ENCODE measurements at places on chromosomes 2 and 18.

DNA sequence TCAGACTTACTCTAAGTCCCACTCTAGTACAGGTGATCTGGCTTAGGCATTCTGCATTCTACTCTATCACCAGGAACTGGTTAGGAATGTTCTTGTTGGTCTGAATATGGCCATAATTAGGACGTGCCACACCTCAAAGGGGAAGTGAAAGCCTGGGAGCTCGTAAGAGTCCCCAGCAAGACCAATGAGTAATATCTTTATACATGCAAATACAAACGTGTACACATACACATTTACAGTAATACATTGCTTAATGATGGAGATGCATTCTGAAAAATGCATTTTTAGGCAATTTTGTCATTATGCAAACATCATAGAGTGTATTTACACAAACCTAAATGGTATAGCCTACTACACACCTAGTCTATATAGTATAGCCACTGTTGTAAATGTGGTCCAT is 19.5 kb upstream of the ERCC3 start:
- no peak for DNase-seq

- no peak for DNase-seq
Observed at GRCh38 chr18:79258447-79258846, 137.3 kb upstream of the NFATC1 start.

DNA sequence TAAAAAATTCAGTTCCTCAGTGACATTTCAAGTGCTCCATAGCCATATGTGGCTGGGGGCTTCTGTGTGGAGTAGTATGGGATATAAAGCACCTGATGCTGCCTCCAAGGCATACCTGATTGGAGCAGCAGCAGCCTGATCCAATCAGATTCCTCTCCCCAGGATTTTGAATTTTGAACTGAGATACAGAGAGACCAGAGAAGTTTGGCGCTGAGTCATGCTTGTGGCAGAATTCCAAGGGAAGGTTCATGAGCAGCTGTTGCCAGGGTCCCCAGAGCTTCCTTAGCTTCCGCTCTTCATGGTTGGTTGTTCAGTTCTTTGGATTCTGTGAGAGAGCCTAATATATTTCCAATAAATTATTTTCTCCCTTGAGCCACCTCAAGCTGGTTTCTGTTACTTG is 29.0 kb upstream of the CFAP36 start:
- peak; percentile 42 for DNase-seq

GRCh38 chr2:60499651-60500265 is 53.7 kb downstream of the BCL11A start:
- no peak for DNase-seq

DNA sequence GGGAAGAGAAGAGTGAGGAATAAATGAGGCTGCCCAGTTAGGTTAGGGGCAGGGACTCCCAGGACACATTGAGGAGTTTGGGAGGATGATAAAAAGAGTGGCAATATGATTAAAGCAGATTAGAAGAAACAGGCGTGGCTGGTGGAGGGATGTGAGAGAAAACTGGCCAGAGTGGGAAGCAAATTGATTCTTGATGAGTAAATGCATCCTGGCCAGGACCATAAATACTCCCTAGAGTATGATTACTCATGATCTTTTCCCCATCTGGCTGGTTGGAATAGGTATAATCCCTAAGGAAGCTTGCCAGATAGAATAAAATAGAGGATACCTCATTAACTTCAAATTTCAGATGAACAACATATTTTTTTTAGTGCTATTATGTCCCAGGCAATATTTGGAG is 21.5 kb upstream of the DAW1 start:
- DNase-seq, result no peak

DNA sequence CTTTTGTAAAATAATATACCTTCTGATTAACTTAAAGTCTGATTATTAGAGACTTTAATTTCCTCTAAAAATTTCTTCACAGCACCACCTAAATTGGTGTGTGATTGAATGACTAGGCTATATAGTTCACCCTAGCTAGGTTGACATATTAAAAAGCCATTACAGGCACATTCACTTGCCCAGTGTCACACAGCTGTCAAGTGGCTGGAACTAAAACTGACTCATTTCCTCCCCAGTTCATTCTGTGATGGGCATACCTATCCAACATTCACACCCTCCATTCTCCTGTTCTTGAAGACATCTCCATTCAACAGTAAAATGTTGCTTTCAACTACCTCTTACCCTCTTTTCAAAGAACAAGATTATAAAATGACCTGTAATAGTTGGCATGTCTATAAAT is 334.5 kb downstream of the ARHGAP15 start:
- DNase-seq, result no peak

- DNase-seq, result no peak
Observed at GRCh38 chr18:8196238-8196637, 413.0 kb upstream of the RAB12 start.

DNA sequence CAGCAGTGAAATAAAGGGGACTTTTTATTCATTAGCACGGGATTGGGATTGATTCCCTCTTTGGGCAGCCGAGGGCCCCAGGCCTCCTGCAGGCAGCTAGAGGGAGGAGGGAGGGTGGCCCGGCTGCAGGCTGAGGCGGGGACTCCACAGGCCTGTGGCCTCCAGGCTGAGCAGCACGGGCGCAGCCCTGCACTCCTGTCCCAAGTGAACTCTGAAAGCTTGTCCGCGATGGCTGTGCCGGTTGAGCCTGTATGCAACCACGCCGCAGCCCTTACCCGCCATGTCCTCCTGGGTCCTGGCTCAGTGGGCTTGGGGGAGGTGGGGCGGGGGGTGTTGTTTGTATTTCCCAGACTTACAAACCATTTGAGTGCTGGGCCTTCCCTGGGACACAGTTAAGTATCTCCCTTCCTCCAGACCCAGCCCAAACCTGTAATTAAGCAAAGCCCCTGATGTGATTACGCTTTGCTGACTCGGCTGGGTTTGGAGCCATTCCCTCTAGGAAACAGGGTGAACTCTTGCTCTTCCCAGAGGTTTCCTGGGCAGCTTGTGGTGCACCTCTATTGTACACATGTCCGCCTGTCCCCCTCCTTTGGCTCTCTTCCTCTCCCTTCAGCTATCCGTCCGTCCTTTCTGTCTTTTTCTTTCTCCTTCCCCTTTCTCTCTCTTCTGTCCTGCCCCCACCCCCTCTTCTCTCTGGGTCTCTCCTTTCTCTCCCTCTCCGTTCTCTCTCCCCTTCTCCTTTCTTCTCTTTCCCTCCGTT is 5.3 kb downstream of the GLI2 start:
- DNase-seq, result peak; percentile 58

DNA sequence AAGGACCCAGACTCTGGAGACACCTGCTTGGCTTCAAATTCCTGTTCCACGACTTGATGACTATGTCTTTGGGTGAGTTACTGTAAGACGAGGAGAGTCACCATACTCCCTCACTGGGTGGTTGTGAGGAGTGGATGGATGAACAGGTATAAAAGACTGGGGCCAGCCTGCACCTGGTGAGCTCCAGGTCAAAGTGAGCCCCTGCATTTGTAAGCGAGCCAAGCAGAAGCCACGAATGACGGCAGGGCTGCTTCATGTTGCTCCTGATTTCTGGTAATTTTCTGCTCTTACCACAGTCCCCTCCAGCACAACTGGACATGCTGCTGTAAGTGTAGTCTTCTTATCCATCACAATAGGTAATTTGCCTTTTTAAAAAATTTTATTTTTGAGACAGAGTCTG is 86.6 kb downstream of the POLR1A start:
- DNase-seq, result no peak

DNA sequence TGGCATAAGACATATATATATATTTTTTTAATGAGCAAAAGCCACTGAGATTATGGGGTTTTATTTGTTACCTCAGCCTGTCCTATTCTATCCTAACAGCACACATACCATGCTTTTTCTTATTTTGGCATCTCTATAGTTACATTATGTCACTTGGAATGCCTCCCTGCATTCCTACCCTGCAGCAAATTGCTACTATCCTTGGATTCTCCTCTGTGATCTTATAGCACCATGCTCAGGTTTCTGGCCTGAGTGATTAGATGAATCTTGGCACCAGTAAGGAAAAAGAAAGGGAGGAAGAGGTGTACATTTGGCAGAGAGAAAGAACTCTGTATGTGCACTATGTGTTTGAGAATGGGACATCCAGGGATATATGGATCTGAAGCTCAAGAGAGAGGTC is 86.3 kb upstream of the PELI1 start:
- DNase-seq, result no peak

- peak; percentile 0 for DNase-seq
Observed at GRCh38 chr2:232982926-232983668, 30.0 kb downstream of the NGEF start.

DNA sequence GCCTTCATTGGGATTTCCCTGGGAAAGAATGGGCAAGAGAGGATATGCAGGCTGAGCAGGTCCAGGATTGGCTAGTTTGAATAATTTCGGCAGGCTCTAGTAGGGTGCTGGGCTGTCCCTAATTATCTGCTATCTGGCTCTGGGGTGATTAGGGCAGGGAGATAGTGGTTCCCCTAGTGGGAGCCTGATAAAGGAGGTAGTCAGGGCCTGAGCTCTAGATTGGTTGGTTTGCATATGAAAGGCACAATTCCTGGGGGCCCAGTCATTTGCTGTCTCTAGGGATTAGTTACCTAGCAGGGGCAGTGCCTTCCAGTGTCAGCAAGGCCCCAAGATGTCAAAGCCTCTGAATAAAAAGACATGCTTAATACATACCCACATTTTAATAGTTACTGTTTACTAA is 690.1 kb upstream of the KLHL29 start:
- DNase-seq, result no peak

DNA sequence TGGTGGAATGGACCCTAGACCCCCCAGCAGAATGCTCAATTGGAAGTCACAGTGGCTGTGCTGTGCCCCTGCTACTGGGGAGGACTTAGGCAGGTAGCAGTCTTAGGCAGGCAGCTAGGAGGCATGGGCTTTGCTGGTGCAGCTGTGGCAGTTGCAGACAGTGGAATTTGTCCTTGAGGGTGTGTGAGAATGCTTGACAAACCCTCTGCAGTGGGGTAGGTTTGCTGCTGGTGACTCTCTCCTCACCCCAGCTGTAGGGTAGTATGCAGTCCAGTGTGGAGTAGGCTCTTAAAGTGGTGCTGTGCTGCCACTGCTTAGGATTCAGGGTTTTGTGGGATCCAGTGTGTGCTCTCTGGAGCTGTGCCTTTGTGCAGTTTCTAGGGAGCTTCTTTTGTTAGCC is 61.3 kb downstream of the NUP35 start:
- no peak for DNase-seq

DNA sequence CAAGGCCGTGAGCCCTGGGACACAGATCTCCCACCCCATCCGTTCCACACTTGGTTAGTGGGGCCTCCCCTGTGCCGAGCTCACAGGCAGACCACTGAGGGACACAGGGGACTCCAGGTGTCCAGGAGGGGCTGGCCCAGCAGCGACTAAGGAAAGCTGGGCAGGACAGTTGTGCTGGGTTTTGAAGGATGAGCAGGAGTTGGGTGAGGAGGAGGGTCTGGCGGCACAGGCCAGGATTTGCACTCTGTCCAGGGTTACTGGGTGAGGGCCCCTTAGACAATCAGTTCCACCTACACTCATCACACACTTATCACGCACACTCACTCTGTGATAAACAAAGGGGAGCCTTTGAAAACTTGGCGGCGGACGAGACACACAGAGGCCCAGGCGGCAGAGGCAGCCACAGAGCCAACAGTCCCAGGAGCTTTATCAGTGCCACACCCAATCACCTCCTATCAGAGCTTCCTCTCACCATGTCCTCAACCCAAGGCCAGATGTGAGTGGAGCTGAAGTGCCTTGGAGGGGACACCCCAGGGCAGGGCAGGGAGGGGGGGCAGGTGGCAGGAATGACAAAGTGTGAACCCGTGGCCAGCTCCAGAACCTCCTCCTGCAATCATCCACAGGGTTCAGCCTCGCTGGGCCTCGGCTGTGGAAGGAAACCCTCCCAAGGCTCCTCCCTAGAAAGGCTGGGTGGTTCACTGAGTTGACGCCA is 26.6 kb downstream of the BIN1 start:
- DNase-seq, result no peak

DNA sequence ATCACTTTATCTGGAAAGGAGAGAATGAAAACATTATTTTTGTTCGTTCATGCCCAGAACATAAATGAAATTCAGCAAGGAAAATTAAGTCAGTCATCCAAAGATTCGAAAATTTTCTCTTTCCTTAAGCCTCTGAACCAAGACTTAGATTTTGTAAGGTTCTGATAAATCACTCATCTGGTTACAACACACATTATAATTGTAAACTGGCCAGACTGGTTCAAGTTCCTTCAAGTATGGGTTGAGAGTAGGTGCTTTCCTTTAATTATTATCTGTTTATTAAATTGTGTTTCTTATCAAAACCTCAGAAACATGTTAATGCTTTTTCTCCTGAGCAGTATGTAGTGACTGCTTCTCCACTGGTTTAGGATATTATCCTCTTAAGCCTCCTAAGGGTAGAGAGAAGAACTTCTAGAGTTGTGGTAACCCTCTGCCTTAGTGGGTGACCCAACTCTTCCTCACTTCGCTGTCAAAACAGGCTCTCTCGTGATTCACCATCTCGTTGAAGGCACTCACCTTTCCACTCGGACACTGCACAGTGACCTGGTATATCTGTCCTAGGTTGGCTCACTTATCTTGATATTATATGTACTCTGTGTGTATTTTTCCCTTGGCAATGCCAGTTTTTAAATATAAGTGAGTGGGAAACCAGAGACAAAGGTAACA is 325.9 kb downstream of the PAX3 start:
- DNase-seq, result no peak

GRCh38 chr18:11665587-11665986 is 23.5 kb upstream of the GNAL start:
- no peak for DNase-seq

- DNase-seq, result no peak
Observed at GRCh38 chr2:175383286-175383685, 201.8 kb upstream of the ATP5MC3 start.

- DNase-seq, result no peak
Observed at GRCh38 chr18:70337139-70337972, 48.5 kb downstream of the SOCS6 start.

GRCh38 chr2:189165656-189166380 is 13.7 kb downstream of the COL5A2 start:
- DNase-seq, result no peak

DNA sequence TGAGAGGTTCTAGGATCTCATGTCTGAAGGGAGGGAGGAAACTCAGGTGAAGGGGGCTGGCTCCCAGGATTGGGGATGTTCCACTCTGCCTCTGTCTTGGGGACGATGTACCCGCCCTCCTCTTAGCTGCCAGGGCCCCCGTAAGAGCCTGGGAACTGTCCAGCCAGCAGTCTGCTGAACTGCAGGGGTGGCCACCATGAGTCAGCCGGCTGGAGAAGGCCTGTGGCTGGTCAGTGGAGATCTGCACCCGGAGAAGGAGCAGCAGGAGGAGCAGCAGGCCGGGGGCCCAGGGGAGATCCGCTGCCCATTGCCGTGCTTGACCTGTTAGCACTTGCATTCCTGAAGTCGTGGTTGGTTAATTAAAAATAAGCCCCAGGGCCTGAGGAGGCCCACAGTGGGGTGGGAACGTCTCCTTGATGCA is 180.3 kb downstream of the TFCP2L1 start:
- DNase-seq, result no peak

- peak; percentile 34 for DNase-seq
Observed at GRCh38 chr2:27496357-27497287, at the start of gene GCKR. Gene GCKR (plus strand): TSS chr2:27496839. CDS start chr2:27496905, 66 bp downstream.

DNA sequence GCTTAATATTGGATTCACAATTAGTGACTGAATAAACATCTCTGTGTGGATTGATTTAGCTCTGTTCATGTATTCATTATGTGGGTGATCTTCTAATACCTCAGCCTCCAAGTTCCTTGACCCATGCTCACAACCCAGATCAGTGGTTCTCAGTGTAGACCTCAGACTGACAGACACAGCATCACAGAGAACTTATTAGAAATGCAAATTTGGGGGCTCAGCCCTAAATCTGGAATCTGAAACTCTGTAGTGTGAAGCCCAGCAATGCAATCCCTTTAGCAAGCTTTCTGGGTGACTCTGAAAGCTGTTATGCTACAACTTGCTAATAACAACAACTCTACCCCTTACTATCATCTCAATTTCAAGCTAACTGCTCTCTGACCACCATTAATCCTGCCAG is 273.1 kb upstream of the FANCL start:
- no peak for DNase-seq

Data from testis (tissue), 5 donors.